Activated T-helper 2 cell treated with anti-CD3 and anti-CD28 coated beads, Interferon-gamma antibody, Interleukin-2, Interleukin-4, amounts not matched to agents 10 μg/mL and 5 μg/mL and 100 μg/mL, durations not matched to agents 14 hours and 24 hours and 36 hours (primary cell): ENCODE measurements at places on chromosomes 16 and 17. TPM values are rescaled to one million over a fixed set of nuclear protein-coding genes. Genes with fewer than 3 reads are reported as not detected.

DNA sequence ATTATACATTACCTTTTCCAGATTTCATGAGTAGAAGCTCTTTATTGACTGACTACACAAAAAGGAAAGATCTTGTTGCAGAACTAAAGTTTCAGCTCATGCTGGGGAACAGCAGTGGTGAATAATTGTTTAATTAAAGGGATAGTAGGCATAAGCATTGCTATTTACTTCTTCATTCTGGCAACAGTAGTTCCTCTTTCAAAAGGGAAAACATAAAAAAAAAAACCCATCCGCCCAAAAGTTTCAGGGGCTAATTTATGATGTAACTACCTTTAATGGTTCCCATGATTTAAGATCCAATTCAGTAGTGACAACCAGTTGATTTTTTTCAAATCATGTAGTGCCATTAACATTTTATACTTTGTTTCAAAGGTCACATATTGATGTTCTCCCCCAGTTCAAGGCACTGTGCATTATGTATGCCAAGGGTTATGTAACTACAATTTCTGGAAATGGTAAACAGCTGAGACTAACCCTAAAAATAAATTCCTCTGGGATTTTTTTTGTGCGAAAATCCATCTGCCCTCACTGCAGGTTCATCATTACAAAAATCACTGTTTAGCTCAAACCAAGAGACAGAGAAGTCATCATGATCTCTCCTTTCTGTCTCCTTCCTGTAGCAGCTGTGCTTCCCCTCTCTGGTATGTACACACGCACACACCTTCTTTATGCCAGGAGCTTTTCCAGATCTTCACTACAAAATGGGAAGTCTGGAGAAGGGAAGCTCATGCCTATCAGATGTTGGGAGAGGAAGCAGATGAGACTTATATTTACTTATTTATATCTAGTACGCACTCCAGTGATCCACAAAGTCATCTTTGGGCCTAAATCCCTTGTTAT, 2.2 kb upstream of the PHLPP2 start:
- H3K27me3 ChIP-seq: peaks cover 9% of the 10 kb centered on the region
- H3K4me3 ChIP-seq: no peak overlapping the region
- DNase-seq: no peak
- H3K4me1 ChIP-seq: peaks cover 16% of the 10 kb centered on the region

DNA sequence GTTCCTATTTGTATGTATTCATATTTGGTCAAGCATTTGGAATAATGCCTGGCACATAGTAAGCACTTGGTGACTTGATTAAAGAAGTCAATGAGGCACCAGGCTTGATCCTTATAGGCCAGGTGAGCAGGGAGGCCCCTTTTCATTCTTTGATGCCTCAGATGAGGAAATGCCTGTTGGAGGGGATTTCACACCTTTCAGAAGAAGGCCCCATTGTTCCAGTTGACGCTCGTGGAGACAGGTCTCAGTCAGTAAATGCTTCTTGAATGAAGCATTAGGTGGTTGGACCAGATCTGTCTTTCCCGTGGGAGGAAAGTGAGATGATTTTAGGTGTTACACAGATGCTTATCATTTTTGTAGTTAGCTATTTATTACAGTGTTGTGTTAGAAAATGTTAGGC, 13.0 kb downstream of the LCMT1 start:
- H3K27ac ChIP-seq: no peak overlapping the region
- no peak overlapping the region for H3K4me3 ChIP-seq
- H3K36me3 ChIP-seq: peaks cover 23% of the 10 kb centered on the region
- H3K27me3 ChIP-seq: no peaks in the 10 kb centered on the region
- no peak for DNase-seq

DNA sequence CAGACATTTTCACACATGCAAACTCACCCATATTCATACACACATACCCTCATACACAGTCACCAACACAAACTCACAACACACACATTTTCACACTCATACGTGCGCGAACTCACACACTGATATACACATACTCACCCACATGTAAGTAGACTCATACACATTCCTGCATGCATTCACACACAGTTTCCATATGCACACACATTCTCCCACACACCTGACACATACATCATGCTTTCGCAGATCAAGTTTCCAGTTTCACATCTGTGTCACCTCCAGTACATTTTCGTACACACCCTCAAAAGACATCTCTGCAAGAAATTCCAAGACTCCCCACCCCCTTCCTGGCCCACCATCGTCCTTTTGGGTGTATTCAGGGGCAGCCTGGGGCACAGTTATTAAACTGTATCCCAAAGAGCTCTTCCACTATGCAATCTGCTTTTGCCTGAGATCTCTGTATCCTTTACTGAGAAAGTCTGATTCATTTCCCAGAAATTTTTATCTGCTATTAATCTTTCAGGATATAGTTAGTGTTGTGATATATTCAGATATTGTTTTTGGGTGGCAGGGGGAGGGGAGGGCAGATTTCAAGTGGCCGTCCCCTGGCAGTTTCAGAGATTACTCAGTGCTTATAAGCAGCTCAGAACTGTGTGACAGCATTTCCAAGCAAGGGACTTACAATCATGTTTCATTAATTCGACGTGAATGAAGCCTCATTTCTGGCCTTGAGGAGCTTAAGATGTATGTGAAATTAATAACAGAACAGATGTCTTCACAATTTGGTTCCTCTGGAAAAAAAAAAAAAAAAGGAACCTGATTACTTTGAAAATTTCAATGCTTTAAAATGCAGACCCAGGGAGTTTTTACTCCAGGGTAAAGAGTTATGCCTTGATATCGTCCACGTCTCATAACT, 35.3 kb upstream of the MMP2 start:
- H3K4me3 ChIP-seq: no peak overlapping the region
- H3K27me3 ChIP-seq: peaks cover 12% of the 10 kb centered on the region
- no peaks in the 10 kb centered on the region for H3K4me1 ChIP-seq
- no peak overlapping the region for H3K27ac ChIP-seq
- DNase-seq: no peak
- H3K36me3 ChIP-seq: no peaks in the 10 kb centered on the region

EVPLL gene
- total RNA-seq: not detected in 2 replicates

INTS2 gene
- 28.4 and 29.2 TPM in 2 replicates for total RNA-seq

CDH5 gene
- not detected in 2 replicates for total RNA-seq

- H3K27me3 ChIP-seq: no peaks in the 10 kb centered on the region
- H3K4me3 ChIP-seq: no peak overlapping the region
- H3K36me3 ChIP-seq: no peaks in the 10 kb centered on the region
- no peak overlapping the region for H3K27ac ChIP-seq
- no peak for DNase-seq
- H3K4me1 ChIP-seq: no peaks in the 10 kb centered on the region
Measured at GRCh38 chr16:49631187-49632041, 224.5 kb downstream of the ZNF423 start.

SLC38A8 gene
- total RNA-seq: 0.28 TPM in 1 of 2 replicates, not detected in the other

GRCh38 chr16:24834459-24835335, 11.1 kb upstream of the SLC5A11 start:
- no peaks in the 10 kb centered on the region for H3K36me3 ChIP-seq
- no peak for DNase-seq
- H3K27me3 ChIP-seq: no peaks in the 10 kb centered on the region
- peaks cover 1% of the 10 kb centered on the region for H3K4me1 ChIP-seq
